Fibroblast of upper back skin (primary cell): ENCODE measurements at places on chromosomes 5 and 9.
A peak's percentile ranks its signal among the peaks of the same experiment; 100 is the strongest.

- no peak for DNase-seq
Observed at GRCh38 chr9:120934281-120934680, 7.7 kb upstream of the TRAF1 start.

- peak; percentile 58 for DNase-seq
Observed at GRCh38 chr5:95644351-95645042, 2.1 kb upstream of the RFESD start.

- DNase-seq: no peak
Observed at GRCh38 chr9:122302237-122303093, 37.8 kb downstream of the MRRF start.

DNA sequence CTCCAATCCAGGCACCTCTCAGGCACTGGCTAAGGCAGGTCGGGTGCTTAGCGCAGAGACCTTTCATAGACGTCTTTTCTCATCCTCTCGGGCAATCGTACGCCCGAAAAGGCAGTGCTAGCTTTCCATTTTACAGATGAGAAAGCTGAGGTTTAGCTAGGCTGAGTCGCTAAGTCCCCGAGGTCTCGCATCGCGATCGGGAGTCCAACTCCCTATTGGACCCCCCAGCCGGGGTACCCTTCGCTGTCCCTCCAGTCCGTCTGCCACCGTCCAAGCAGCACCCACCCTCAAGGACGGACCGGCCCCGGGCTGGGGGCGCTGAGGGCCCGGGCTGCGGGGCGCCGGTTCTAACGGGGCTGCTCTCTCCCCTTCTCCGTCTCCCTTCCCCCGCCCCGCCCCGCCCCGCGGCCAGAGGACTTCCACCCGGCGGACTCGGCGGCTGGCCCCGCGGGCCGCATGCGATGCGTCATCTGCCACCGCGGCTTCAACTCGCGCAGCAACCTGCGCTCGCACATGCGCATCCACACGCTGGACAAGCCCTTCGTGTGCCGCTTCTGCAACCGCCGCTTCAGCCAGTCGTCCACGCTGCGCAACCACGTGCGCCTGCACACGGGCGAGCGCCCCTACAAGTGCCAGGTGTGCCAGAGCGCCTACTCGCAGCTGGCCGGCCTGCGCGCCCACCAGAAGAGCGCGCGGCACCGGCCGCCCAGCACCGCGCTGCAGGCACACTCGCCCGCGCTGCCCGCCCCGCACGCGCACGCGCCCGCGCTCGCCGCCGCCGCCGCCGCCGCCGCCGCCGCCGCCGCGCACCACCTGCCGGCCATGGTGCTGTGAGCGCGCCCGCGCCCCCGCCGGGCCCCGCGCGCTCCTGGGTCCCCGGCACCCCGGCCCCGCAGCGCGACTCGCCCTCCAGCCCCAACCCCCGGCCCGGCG lies 12.5 kb upstream of the EXOSC2 start:
- DNase-seq: peak; percentile 75

DNA sequence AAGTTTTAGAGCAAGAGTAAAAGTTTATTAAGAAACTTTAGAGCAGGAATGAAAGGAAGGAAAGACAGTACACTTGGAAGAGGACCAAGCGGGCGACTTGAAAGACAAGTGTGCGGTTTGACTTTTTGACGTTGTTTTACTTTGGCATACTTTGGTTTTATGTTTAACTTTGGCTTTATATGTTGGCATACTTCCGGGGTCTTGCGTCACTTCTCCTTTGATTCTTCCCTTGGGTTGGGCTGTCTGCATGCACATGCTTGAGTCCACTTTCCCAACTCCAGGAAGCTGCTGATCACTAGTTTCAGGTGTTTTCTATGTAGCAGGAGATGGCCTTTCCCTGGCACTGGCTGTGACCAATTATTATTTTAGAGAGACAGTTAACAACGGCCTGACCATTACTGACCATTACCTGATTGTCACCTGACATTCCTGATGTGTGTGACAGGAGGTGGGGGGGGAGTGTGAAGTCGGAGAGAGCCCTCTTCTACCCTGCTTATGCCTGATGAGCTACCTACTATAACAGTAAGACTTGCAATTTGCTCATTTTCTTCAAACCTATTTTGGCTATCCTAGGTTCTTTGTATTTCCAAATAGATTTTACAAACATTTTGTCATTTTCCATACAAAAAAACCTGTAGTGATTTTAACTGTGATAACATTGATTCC lies 45.5 kb downstream of the TNFSF8 start:
- no peak for DNase-seq

DNA sequence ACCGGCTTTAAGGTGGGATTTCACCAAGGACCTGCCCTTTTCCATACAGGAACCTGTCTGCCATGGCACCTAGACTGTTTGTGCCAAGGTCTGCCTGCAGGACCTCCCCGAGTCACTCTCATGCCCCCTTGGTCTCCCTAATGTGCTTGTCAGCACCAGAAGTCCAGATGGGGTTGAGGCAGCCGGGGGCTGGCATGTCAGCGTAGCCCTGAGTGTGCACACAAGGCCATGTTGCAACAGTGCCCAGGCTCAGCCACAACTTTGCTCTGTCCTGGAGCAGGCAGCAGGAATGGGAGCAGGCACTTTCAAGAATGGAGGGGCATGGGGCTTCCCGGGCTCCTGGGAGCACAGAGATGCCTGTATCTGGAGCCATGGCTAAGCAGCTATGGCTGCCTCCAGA lies 621.5 kb downstream of the CDH9 start:
- DNase-seq: no peak

GRCh38 chr9:87871425-87872078 lies 11.1 kb upstream of the SPATA31E1 start:
- no peak for DNase-seq

DNA sequence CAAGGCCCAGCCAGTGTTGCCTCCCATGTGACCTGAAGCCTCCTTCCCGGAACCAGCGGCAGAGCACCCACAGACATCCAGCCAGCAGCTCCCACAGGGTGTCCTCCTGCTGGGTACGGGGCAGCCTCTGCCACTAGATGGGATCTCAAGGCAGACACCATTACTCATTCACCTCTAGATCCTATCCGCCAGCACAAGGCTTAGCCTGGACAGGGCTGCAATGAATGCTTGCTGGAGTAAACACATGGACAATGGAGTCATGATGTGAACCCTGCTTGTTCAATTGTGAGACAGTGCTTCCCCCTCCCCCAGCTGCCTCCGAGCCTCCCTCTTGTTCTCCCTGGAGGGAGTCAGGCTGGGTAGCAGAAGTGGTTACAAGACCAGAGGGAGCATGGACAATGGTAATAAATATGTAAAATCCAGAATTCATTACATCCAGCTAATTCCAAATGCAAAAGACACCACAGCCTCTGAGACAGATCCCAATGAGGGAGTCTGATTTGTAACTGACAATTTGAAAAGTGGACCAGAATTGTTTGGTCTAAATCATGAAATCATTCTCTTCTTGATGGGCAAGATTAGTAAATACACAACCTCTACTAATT lies 132.0 kb downstream of the CRB2 start:
- no peak for DNase-seq

- DNase-seq: peak; percentile 96
Observed at GRCh38 chr9:15552636-15553527, at the start of gene CCDC171. Gene CCDC171, plus strand, starts transcription at chr9:15553043. Its CDS starts 11,046 bp downstream, at chr9:15564089.

DNA sequence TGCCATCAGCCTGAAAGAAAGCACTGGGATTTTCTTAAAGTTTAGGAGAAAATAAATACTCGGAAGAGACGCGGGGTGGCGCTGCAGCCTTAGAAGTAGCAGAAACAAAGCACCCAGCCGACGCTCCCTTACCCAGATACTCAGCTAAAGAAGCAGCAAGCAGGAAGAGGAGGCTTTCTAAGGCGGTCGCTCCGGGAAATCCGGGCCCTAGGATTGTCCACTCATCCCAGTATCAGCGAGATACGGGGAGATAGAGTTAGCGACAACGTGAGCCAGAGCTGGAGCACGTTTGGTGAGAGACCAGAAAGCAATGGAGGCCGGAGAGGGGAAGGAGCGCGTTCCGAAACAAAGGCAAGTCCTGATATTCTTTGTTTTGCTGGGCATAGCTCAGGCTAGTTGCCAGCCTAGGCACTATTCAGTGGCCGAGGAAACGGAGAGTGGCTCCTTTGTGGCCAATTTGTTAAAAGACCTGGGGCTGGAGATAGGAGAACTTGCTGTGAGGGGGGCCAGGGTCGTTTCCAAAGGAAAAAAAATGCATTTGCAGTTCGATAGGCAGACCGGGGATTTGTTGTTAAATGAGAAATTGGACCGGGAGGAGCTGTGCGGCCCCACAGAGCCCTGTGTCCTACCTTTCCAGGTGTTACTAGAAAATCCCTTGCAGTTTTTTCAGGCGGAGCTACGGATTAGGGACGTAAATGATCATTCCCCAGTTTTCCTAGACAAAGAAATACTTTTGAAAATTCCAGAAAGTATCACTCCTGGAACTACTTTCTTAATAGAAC lies at the start of gene PCDHB2:
Gene PCDHB2 (plus strand): TSS at position 135 of the 782 bp plus-strand sequence. CDS start 176 bp downstream, at position 311.
- peak; percentile 59 for DNase-seq

- peak; percentile 19 for DNase-seq
Observed at GRCh38 chr5:36491856-36492255, 114.5 kb upstream of the SLC1A3 start.

- peak; percentile 61 for DNase-seq
Observed at GRCh38 chr5:111227801-111228200, 3.6 kb downstream of the CAMK4 start.

GRCh38 chr5:148224117-148224742 lies 14.1 kb upstream of the MARCOL start:
- no peak for DNase-seq

GRCh38 chr9:135815413-135815812 lies 91.9 kb downstream of the CAMSAP1 start:
- no peak for DNase-seq

DNA sequence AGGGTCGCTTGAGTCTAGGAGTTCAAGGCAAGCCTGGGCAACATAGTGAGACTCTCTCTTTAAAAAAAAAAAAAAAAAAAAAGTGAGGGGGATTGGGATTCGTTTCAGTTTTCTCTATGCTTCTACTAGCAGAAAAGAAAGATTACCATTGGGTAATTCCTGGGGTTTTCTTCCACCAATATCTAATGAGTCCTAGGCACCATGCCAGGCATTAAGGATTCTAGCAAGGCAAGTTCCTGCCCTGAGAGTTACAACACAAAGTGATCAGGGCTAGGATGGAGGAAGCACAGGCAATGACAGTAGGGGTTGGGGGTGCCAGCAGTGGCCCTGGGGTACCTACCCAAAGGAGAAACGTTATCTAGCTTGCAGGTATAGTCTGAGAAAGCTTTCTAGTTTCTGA lies 90.8 kb downstream of the PCDH1 start:
- DNase-seq: peak; percentile 33

DNA sequence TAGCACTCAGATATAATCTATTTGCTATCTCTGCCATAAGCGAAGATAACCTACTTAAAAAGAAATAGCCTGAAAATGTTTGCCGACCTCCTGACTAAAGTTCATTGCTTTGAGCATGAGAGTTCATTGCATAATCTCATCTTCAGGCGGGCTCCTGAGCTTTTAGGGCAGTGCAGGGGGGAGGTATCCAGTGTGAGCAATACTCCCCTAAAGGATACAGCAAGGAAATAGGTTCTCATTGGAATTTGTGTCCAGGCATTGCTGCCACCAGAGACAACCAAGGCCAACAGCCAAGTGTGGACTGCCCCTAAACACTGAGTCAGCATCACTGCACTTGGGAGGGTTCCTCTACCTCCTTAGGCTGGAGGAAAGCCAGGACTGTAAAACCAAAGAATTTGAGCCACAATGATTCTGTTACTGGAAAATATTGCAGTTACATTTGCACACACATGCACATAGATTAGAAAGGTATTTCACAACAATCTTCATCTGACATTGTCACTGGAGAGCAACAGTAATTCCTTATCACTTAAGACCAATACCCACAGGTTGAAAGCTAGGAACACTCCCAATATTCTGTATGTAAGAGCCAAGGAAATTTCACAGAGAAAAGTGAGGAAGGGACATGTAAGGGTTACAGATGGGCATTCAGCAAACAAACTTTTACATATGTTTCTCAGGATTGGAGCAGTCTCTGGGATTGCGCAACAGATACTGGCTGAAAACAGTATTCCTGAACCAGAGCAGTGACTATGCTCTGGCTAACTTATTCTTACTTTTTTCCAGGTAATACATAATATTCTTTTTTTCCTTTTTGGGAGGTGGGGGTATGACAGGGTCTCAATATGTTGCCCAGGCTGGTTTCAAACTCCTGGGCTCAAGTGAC lies 98.6 kb upstream of the TLE1 start:
- peak; percentile 99 for DNase-seq

DNA sequence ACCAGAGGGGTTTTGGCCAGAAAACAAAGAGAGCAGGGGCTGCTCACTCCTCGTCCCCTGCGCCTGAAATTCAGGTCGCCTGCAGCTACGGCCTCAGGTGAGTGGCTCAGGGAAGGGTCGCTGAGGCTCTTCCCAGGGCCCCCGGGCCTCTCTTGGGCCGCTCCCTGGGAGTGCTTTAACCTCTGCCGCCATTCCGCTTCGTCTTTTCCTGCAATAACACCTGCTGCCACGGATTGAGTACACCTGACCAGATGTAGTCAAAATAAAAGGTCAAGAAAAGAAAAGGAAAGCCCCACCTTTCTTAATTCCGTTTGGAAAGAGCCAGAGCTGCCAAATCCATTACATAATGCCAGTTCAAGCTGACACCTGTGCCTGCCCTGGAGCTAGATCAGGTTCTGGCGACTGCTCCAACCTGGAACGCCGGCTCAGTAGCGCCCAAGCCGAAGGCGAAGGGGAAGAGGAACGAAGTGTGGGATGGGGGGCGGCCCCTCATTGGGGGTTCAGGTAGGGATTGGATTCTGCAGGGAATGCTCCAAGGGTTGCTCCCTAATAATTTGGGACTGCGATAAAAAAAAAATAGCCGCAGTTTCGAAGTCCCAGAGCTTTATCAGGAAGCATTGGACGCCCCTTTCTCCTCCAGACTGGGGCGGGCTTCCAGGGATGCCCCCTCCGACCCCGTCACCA lies 193.9 kb downstream of the MEF2C start:
- no peak for DNase-seq

GRCh38 chr5:113487416-113487780 lies 855 bp downstream of the MCC start:
- peak; percentile 7 for DNase-seq

DNA sequence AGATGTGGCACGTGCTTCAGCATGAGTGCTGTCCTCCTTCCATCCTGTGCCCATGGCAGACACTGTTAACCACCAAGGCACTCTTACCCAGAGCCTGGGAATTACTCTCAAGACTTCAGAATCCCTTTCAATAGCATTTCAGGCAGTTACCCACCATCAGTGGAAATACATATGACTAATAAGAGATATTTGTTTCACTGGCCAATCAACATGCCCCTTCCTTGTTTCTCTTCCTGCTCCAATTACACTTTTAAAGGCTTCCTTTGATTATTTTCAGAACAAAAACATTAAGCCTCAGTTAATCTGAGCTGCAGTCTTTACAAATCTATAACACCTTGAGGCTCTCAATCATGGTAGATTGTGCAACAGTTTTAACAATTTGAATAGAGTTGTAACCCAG lies 70.8 kb downstream of the PRELID2 start:
- DNase-seq: no peak

- DNase-seq: peak; percentile 55
Observed at GRCh38 chr5:132754947-132755346, 7.7 kb downstream of the CCNI2 start.

- DNase-seq: no peak
Observed at GRCh38 chr5:152456815-152457443, 51.9 kb upstream of the NMUR2 start.

- peak; percentile 93 for DNase-seq
Observed at GRCh38 chr9:111965566-111966019, 69.0 kb downstream of the UGCG start.

- peak; percentile 15 for DNase-seq
Observed at GRCh38 chr5:134005417-134006061, 764 bp upstream of the VDAC1 start.

- DNase-seq: no peak
Observed at GRCh38 chr9:72650206-72650605, 128.8 kb downstream of the TMC1 start.
